H1 (cell line): ENCODE measurements at places on chromosomes 11 and 22. TPM values are rescaled to one million over a fixed set of nuclear protein-coding genes. Genes with fewer than 3 reads are reported as not detected.

KDM4D gene
- 1.4 and 1.5 TPM in 2 replicates for total RNA-seq

CBL gene
- total RNA-seq = 57.6 and 57.8 TPM in 2 replicates

RAB3IL1 gene
- 5.7 and 6.8 TPM in 2 replicates for total RNA-seq

GRCh38 chr11:109795234-109795633, 298.0 kb upstream of the ZC3H12C start:
- no peaks in the 10 kb centered on the region for H3K27me3 ChIP-seq
- no peaks in the 10 kb centered on the region for H3K36me3 ChIP-seq
- H3K27ac ChIP-seq = no peak overlapping the region
- DNase-seq = no peak

DNA sequence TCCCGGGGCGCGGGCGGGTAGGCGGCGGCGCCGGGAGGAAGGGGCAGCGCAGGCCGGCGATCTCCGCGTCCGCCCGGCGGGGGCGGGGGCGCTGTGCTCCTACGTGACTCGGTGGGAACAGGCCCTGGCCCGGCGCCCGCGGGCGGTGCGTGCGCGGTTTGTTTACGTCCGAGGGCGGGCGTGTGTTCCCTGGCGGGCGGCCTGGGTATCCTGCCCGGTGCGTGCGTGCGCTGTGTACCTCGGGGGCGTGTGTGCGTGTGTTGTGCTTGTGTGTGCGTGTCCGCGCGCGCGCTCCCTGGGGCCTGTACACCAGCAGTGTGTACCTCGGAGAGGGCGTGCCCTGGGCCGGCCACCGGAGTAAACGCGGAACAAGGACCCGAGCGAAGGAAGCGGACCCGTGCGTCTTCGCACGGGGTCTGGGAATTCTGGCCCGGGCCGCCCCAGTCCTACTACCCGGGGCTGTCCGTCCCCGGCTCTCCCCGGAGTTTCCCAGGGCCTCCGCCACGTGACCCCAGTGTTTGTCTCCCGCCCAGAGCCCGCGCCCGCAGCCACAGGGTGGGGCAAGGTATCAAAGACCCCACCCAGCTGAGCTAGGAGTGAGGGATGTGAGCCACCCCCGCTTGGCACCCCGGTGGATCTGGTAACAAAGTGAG, 769 bp downstream of the MAFF start:
- peaks cover 9% of the 10 kb centered on the region for H3K4me1 ChIP-seq
- H3K27me3 ChIP-seq = peaks cover 14% of the 10 kb centered on the region
- peak overlapping the region; percentile 66 for H3K4me3 ChIP-seq
- H3K27ac ChIP-seq = 0 out of 2 replicates have a peak overlapping the region, but pooled peaks have one; percentile 75
- no peaks in the 10 kb centered on the region for H3K36me3 ChIP-seq
- DNase-seq = no peak
